ENCODE measurements at places on chromosomes 5 and 9.

GRCh38 chr5:77452351-77452750, 39.8 kb downstream of the WDR41 start:
- no peak for DNase-seq

GRCh38 chr5:935510-936084, 42.9 kb downstream of the TRIP13 start:
- DNase-seq = no peak

- DNase-seq = no peak
Observed at GRCh38 chr9:76896035-76896434, 9.9 kb downstream of the PRUNE2 start.

DNA sequence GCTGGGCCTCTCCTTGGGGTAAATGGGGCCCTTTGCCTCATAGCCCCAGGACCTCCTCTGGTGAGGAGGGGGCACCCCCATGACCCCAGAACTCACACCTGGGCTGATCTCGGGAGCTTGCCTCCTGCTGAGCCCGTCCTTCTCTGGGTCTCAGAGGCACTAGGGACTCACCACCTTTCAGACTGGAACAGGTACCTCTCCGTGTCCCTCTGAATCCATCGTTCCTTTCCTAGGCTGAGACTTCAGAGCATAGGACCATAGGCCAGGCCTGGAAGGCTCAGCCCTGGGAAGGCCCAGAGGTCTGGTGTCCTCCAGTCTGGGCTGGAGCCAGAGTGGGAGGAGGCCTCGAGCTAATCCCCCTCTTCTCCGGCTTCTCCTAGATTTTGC, 97.9 kb downstream of the CACNA1B start:
- no peak for DNase-seq

DNA sequence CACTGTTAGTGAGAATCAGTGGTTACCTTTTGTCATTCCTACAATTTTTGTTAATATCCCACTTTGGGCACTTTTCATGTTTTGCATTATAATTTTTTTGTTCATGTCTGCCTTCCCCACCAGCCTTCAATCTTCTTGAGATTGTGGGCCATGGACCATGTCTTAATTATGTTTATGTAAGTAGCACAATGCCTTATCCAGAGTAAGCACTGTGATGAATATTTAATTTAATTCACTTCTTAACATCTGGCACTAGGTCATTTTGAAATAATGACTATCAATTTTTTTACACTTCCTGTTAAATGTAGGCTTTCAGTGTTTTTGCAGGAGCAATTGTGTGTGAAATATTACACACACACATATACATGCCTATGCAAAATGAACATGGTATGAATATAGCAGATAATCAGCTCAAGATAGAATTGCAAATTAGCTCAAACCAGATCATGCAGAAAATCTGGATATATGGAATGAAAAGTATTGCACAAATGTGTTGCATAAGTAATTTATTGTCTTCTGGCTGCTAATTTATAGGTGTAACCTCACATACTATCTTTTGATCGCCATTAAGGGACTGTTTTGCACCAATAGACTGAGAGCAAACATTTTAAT, 5.3 kb upstream of the SHOC1 start:
- DNase-seq = no peak

GRCh38 chr5:170546282-170546681, 42.5 kb downstream of the KCNIP1 start:
- peak; percentile 50 for DNase-seq

DNA sequence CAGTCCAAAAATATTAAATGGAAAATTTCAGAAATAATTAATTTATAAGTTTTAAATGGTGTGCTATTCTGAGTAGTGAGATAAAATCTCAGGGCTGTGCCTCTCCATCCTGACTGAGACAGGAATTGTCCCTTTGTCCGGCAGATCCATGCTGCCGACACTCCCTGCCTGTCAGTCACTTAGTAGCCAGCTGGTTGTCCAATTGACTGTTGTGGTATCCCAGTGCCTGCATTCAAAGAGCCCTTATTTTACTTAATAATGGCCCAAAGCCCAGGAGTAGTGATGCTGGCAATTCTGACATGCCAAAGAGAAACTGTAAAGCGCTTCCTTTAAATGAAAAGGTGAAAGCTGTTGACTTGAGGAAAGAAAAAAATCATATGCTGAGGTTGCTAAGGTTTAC, 157.5 kb downstream of the ENC1 start:
- no peak for DNase-seq

DNA sequence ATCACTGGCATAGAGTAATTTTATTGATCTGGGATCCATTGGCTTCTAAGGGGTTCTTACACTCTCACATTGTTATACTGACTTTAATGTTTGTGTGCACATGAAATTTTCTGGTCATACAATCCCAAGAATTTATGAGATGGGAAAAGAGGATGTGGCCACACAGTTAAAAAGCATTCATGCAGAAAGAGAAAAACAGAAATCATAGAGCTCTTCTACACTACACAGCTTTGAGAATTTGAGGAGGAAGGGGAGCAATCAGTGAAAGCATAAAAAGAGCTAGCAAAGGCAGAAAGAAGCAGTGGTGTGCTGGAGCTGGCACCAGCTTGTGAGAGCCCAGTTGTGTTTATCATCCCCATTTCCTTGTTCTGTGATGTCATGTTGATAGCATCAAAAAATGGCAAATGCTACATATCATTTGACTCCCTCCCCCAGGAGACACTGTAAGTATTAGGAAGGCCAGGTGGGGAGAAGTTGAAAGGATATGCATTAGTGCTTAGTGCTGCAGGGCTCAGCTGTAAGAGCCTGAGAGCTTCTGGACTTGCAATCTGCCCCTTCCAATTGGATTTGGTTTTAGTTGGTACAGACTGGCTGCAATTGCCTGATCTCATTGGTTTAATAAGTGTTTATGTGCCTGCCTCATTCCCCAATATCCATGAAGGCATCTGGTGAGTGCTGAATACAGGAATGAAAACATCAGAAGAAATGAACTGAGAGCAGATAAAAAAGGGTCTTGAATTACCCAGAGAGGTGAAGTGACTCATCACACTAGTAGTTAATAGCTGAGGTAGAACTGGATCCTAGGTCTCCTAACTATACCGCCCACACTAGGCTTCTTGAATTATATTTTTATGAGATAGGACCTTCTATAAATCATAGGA, 30.9 kb downstream of the RHOBTB3 start:
- peak; percentile 5 for DNase-seq

All from suppressor macrophage (primary cell).